ENCODE measurements at places on chromosomes 1 and 21.
A peak's percentile ranks its signal among the peaks of the same experiment; 100 is the strongest.

DNA sequence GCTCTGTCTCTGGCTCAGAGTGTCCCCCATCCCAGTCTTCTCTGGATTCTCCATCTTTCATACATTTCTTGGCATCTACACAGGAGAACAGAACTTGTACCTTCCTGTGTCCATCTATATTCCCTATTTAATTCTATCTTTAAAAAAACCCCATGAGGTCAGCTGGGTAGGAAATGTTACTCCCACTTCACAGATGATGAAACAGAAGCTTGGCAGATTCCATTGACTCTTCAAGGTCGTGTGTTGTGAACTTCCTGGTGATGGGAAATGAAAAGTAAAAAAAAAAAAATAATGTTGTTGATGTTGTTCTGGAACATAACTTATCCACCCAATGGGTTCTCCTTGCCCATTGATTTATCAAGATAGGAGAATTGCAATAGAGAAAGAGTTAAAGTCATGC, 8.9 kb downstream of the CHI3L2 start:
- DNase-seq: no peak

- no peak for DNase-seq
Observed at GRCh38 chr21:34884346-34884929, 164.7 kb downstream of the RUNX1 start.

DNA sequence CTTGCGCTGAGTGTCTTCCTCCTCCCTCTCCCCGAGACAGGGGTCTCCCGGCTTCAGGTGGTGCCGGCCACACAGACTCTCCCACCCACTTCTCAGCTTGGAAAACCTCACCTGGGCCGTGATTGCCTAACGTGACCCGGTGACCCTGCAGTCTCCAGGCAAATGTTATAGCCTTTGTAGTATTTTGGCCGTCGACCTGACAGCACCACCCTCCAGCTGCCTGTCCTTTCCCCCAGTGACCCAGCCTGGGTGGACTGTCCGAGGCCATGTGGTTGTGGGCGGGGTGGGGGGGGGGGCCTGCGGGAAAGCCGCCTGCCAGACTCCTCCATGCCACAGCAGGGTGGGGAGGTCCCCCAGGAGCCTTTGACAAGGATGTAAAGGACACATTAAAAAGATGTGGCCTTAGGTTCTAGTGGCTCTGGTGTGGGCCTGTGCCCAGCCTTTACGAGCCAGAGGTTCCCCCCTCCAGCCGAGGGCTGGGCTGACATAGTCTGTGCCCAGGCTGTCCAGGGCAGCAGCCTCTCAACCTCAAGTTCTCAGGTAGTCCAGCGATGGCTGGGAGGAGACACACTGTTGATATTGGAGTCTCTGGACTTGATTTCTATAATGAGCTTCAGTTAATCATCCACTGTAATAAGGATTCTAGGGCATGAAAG, 8.1 kb downstream of the TOR3A start:
- DNase-seq: no peak

DNA sequence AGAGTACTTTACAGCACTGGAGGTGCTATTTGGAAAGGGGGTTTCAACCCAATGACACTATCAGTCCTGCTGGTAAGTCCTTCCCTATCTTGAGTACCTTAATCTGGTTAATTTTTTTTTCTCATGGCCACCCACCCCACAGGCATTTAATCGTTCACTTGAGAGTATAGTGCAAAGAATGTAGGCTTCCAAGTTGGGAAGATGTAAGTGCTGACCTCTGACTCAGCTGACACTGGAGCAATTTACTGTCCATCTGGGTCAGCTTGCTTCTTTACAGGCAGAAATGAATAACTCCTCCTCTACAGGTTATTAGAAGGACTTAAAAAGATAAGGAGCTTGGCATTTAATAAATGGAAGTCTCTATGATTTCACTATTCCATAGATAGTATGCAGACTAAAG, 89.6 kb downstream of the AK5 start:
- peak; percentile 13 for DNase-seq

- peak; percentile 52 for DNase-seq
Observed at GRCh38 chr1:12124693-12125421, 41.9 kb upstream of the TNFRSF1B start.

- peak; percentile 47 for DNase-seq
Observed at GRCh38 chr1:62452951-62453350, 16.1 kb downstream of the USP1 start.

DNA sequence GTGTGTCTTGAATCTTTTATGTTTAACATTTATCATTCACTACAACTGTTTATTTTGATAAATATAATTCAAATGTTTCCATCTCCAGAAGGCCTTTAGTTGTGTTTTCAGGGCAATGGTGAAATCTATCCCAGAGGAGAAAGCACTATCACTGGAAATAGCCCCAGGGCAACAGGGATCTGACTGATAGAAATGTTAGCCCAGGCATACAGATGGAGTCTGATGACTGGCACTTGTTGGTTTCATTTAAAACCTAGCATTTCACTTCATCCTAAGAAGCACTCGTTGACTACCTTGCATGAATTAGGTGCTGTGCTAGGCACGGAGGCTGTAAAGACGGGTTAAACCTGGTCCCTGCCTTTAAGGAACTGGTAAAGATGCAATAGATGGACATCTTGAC, 103.1 kb downstream of the C1orf21 start:
- DNase-seq: no peak

DNA sequence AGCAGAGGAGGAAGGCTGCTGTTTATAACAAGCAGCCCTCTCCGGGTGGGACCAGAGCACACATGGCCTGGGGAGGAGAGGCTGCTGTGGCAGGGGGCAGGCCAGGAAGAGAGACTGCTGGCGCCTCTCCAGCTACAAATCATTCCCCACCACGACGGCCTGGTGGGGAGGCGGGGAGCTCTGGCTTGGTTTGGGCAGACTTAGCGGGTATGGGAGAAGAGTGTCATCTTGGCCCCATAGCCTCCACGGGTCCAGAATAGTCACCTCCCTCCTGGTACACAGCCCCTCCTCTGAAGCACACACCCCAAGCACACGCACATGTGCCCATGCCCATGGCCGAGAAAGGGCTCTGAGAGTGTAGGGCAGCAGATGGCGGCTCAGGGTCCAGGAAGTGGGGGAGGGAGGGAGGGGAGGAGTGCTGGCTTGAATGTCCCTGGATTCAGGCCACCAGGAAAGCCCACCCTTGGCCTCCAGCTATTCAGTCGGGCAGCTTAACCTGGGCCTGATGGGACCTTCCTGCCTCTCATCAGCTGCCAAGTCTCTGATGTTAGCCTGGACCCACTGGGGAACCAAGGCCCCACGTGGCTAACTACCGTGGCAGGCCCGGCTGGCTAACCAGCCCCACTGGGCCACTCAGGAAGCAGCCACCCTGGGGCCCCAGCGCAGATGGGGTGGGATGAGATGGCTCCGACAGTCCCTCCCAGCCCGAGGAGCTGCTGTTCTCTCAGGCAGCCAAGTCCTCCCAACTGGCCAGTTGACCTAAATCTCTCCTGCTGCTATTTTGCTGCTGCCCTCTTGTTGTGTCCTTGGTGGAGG, 10.9 kb downstream of the LRP8 start:
- DNase-seq: peak; percentile 25

- DNase-seq: no peak
Observed at GRCh38 chr1:191897134-191897533, 261.1 kb upstream of the RGS18 start.

GRCh38 chr1:15308621-15309027, 61.6 kb downstream of the FHAD1 start:
- no peak for DNase-seq

GRCh38 chr21:41071258-41072171, 96.4 kb upstream of the BACE2 start:
- peak; percentile 26 for DNase-seq

- DNase-seq: peak; percentile 41
Observed at GRCh38 chr1:3775490-3776230, 3.1 kb downstream of the SMIM1 start.

GRCh38 chr1:198865319-198865718, 226.5 kb downstream of the PTPRC start:
- DNase-seq: no peak

- no peak for DNase-seq
Observed at GRCh38 chr1:94079080-94079940, 41.6 kb downstream of the ABCA4 start.

DNA sequence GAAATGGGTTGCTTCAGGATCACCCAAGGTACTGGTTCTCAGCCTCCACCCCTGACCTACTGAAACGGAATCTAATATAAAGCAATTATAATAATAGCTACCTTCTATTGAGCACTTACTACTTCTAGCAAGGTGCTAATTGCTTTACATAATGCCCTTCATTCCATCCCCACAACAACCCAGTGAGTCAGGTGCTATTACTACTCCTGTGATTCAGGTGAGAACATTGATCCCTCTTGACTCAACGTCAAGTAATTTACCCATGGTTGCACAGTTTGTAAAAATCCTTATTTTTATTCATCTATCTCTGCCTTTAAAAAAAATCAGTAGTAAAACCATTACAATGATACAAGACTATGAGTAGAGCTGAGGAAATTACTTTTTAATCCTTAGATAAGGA, 85.2 kb downstream of the UCHL5 start:
- no peak for DNase-seq

GRCh38 chr1:207333620-207334019, 12.1 kb downstream of the CD55 start:
- DNase-seq: no peak

DNA sequence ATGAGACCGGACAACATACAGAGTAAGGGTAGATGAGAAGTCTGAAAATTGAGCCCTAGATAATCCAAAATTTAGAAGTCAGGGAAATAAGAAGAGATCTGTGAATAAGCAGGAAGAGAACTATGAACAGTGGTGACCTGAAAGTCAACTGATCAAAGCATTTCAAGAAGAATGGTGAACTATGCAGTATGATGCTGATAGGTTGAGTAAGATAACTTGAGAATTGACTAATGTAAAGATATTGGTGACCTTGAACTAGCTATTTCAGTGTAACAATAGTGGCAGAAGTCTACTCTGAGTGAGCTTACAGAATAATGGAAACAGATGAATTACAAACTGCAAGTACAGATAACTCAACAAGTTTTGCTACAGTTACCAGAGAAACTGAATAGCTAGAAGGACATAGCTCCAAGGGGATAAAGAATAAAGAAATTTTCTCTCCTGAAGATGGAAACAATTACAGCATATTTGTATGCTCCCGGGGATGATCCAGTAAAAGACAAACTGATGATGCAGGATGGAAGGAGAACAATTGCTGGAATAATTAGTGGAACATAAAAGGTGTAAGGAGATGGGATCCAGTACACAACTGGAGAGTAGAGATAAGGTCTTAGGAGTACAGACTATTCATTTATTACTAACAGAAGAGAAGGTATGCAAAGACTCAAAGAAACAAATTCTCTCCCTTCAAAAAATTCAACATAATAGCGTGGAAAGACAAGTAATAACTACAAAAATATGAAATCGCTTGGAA, 10.9 kb downstream of the NRDC start:
- no peak for DNase-seq

DNA sequence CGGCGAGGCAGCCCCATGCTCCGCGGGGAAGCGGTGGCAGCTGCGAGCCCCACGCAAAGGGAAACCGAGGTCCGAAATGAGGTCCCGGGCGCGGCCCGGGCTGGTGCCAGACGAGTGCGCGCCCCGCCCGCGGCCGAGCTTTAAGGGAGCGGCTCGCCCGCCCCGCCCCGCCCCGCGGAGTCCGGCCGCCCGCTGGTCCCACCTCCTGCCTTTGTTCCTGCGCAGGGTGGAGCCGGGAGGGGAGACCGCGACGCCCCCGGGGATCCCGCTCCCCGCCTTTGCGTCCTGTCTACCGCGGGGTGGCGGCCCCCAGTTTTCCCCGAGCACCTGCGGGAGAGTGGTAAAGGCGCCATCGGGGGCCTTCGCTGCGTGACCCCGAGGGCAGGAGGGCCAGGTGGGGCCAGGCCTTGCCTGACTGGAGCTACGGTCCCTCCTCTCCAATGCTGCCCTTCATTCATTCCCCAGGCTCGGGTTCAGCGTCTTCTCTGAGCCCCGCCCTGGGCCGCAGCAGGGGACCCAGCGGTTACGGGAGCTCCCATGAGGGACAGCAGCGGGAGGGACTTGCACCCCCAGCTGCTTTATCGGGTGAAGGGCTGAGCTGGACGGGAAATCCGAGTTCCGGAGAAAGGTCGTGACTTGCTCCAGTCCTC, at the start of gene HES2:
TSS of gene HES2 (minus strand) at position 116 of the 650 bp plus-strand sequence. CDS start at position 17, 99 bp downstream.
- no peak for DNase-seq

DNA sequence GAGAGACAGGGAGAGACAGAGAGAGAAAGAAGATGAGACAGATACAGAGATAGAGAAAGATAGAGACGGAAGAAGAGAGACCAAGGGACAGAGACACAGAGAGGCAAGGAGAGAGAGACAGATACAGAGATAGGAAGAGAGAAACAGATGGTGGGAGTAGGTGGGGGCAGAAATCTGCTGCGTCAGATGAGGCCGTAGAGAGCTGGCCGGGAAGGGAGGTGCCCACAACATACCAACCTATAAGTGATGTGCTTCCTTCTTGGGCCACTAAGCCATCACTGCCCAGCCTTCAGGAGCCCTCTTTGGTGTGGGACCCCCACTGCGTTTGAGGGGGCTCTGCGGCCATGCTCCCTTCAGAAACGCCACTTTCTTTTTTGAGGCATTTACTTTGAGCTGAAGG, 307.6 kb upstream of the VAMP3 start:
- DNase-seq: no peak

DNA sequence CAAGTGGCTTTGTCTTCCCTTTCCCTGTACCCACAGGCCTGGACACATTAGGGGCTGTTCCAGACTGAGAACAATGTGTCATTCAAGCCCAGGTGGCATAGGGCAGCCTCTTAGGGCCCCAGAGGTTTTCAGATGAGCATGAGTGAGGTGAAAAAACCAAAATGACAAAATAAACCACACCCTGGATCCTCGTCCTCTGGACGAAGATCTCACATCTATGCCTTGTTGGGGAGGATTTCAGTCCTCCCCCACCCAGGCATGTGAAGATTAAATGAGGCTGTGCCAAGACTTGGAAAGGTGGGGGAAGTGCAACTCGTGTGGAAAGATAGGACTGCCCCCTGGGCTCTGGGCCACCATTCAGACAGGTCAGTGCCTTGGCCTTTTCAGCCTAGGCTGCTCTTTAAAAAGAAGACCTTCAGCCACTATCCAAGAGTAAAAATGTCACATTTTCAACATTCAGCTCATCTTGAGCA, 32.8 kb upstream of the IL19 start:
- no peak for DNase-seq

GRCh38 chr21:14889080-14889810, 175.6 kb downstream of the NRIP1 start:
- DNase-seq: peak; percentile 77

All from fibroblast of skin of right biceps (primary cell).